Hematopoietic multipotent progenitor cell treated with erythropoietin and hydrocortisone succinate and interleukin-3 and kit ligand, for 6 days (in vitro differentiated cells): ENCODE measurements at places on chromosomes 12 and 14.

DNA sequence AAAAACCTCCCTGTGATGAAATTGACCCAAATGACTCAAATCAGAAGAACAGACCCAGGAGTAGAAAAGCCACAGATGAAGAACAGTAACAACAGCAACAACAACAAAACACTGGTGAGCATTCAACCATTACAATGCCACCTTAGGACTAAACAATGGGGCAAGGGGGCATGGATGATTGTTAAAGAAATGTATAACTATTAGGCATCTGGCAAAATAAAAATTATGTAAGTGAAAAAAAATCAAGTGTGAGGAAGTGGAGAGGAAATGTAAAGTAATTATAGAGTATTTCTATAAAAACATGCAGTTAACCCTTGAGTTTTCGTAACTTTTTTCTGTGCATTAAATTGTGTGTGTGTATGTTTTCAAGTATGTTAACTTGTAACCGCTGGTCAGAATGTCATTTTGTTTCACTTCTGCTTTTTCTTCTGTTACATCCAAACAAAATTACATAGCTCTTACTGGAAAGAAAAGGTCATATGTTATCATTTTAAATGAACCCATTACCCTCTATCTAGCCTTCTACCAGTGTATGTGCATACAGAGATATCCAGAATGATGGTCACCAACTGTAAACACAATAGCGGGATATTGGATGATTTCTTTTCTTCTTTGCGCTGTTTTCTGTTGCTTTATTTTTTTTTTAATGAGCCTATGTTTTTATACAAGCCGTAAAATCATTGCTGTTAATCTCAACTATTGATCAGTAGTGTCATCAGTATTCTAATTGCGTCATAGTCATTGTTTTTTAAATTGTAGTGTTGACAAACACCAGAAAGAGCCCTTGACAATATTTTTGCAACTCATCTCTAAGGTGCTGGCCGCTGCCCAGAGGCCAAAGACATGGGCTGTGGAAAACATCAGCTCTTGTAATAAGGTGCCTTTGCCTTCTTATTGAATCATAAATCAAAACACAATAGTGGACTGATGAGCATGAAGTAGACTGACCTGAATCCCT lies 170.6 kb downstream of the CRADD start:
- peak; percentile 48 for DNase-seq

DNA sequence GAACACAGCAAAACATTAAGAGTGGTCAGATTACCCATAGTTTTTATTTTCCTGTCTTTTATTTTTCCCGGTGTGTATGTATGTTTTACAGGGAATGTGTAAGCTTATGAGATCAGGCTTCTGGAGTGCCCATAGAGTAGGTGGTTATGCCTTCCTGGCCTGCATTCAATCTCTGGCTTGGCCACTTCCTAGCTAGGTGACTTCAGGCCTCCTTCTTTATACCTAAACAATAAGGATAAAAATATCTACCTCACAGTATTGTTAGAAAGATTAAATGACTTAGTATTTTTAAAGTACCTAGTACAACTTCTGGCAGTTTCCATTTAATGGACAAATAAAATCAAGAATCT lies 42.4 kb downstream of the ITPR2 start:
- no peak for DNase-seq

DNA sequence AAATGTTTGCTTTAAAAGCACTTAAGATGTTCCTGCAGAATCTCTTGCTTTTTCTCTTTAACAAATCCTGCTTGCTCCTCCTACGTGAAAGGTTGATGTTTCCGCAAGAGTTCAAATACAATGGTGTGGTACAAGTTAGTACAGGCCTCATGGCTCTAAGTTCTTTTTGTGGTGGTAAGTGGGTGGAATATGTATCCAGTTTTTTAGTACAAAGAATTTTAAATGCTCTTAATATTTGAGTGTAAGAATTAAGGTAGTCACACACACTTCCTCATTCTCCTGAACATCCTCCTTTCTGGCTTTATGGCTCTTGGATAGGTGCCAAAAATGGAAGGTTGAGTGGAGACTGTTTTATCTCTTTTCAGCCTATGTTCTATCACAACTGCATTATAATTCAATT lies 1.8 kb downstream of the OTOGL start:
- peak; percentile 17 for DNase-seq

GRCh38 chr12:57001448-57001906 lies 4.9 kb downstream of the ZBTB39 start:
- DNase-seq, result peak; percentile 86

DNA sequence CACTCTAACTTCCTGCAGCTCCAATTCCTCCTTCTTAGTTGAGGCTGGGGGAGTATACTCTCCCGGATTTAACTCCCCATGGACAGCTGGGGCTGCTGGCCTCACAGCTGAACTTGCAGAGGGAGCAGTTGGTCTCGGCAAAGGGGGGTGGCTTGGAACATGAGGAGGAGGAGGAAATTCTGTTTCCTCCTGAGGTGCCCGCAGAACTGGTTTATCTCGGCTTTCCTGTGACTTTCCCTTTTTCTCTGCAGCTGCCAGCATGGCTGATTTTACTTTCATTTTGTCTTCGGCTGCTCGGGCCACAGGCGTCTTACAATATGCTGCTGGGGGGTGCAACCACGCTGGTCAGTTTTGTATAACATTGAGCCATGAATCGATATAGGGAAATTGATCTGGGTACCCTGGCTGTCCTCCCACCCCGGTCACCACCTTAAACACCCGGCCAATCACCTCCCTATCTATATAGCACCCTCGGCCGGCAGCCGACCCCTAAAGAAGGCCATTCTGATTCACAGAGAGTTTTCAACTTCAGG lies 1317.6 kb downstream of the TMEM121 start:
- DNase-seq, result peak; percentile 72

DNA sequence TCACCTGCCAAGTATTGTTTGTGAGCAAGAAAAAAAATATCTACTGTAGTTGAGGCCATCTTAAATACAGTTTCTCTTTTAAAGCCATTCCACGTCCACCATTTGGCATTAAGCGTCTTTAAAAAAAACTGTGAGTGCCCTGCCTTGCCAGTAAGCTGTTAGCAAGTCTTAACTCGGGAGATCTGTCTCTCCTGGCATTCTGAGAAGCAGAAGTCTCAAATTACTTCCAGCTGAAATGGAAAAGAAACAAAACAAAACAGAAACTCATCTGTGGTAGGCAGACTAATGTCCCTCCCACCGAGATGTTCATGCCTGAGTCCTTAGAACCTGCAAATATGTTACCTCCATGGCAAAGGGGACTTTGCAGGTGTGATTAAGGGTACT lies 126.2 kb downstream of the CRADD start:
- DNase-seq, result no peak

GRCh38 chr14:65847075-65847847 lies 434.7 kb downstream of the FUT8 start:
- DNase-seq, result peak; percentile 73

DNA sequence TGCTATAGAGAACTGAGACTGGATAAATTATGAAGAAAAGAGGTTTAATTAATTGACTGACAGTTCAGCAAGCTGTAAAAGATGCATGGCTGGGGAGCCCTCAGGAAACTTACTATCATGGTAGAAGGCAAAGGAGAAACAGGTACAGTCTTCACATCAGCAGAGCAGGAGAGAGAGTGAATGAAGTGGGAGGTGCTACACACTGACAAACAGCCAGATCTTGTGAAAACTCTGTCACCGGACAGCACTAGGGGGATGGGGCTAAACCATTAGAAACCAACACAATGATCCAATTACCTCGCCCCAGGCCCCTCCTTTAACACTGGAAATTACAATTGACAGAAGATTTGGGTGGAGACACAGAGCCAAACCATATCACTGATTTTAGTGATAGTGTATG lies 682.4 kb downstream of the SLC16A7 start:
- no peak for DNase-seq
